ENCODE measurements at places on chromosomes 6 and 20. TPM values are rescaled to one million over a fixed set of nuclear protein-coding genes. Genes with fewer than 3 reads are reported as not detected.

FOXF2 gene
- total RNA-seq, result not detected

PTGIS gene
- total RNA-seq, result 1.6 TPM

ANKRD66 gene
- total RNA-seq, result not detected

HLA-F gene
- total RNA-seq, result 185 TPM

FUCA2 gene
- 5.6 TPM for total RNA-seq

LPIN3 gene
- 0.32 TPM for total RNA-seq

CST7 gene
- 49.7 TPM for total RNA-seq

ADGRB3 gene
- total RNA-seq, result not detected

- no peak for DNase-seq
Observed at GRCh38 chr6:170186006-170186935, 104.6 kb downstream of the DLL1 start.

DNA sequence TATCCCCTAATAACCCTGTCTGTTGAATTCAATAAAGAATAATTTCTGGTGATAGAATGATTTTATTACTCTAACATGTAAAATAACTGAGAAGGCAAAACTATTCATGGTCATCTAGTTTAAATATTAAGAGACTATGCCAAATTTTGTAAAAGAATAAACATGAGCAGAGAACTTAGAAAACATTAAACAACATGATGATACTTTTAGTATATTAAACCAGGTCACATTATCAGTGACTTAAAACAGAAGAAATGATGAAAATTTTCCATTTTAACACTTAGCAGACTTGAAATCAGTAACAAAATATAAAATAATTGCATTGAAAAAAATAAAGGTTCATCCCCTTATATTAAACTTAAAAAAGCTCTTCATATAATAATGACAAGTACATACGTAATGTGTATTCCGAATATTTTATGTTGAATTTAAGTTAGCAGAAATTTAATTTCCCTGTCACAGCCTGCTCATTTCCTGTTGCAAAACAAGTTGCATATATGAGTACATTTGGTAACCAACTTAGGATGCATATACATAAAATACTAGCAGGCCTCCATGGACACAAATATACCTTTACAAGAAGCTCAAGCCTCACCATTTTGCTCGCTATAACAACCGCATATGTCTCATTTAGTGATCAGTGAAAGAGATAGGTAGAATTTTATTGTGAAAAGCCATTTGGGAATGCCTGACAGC lies 40.6 kb downstream of the DTNBP1 start:
- DNase-seq, result no peak

GRCh38 chr6:102911571-102911970 lies 1518.1 kb downstream of the GRIK2 start:
- no peak for DNase-seq

- no peak for DNase-seq
Observed at GRCh38 chr20:36485286-36485685, 56.0 kb upstream of the MYL9 start.

DNA sequence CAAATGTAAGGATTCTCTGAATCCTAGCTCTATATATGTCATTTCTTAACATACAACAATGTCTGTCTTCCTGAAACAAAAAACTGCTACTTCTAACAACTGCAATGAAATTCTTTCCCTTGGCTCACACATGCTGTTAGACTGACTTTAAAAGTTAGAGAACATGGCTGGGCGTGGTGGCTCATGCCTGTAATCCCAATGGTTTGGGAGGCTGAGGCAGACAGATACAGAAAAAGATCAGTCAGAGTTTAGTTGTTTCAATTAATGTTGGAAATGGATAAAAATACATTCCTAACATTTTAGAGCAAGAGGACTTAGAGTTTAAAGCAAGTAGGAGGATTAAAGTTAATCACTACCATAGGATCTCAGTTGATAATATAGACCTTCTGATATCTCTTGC lies 28.7 kb upstream of the KIAA1586 start:
- DNase-seq, result no peak

- DNase-seq, result no peak
Observed at GRCh38 chr6:43185391-43185985, 3.5 kb downstream of the CUL9 start.

- no peak for DNase-seq
Observed at GRCh38 chr6:143110572-143110971, 49.9 kb downstream of the AIG1 start.

DNA sequence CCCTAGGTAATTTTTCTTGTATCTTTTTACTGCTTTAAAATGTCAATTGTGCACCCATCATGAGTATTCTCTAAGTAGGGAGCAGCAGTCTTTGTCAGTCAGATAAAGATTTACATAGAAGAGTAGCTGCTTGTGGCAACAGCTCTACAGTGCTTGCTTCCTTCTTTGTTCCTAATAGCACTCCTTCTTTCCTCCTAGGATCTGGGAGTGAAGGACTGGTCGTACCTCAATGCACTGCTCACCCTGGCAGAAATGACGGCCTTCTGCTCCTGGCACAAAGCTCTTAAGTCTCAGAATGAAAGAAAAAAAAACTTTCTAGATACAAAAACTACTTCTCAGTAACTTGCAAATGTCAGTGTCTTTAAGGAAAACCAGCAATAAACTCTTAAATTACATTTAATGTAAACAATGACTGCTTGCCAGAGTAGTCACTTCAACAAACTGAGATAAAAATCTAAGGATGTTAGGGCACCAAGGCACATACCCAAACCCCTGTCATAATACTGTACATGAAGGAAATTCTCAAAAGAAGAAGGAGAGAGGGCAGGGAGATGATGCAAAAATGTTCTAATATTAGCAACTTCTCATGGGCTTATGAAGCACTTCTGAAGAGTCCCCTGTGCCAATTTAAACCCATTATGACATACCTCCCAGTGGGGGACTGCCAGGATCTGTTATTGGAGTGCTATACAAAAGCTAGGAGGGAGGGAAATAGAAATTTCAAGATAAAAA lies 34.0 kb downstream of the NCOA6 start:
- no peak for DNase-seq

- no peak for DNase-seq
Observed at GRCh38 chr20:53819973-53820451, 226.4 kb upstream of the ZNF217 start.

DNA sequence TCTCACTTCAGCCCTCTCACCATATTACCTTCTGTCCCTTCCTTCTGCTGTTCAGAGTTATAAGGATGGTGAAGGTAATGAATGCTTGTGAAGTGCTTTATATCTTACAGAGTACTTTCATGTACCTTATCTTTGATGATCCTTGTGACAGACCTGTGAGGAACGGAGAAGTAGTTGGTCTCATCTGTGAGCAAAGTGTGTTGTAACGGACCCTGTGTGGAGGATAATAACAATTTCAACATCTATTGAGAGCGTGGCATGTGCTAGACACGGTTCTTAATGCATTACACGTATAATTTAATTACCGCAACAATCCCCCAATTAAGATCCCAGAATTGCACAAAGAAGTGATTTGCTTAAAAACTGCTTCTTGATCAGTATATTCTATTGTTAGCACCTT lies 124.6 kb downstream of the ANKS1A start:
- DNase-seq, result no peak

DNA sequence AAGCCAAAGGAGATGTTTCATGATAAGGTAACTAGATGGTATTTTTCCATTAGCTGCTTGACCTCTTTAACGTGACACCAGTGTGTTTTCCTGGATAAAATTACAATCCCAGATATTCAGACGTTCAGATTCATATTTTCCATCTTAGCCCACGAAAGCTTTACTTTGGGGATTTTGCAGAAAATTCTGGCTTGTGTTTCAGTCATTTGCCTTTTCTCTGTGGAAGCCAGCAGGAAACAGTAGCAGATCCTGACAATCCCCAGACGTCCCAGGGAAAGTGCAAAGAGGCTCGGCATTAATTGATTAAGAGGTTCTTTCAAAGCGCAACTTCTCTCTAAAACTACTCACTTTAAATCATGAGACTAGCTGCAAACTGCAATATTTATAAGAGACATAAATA lies 243.6 kb downstream of the UST start:
- no peak for DNase-seq

DNA sequence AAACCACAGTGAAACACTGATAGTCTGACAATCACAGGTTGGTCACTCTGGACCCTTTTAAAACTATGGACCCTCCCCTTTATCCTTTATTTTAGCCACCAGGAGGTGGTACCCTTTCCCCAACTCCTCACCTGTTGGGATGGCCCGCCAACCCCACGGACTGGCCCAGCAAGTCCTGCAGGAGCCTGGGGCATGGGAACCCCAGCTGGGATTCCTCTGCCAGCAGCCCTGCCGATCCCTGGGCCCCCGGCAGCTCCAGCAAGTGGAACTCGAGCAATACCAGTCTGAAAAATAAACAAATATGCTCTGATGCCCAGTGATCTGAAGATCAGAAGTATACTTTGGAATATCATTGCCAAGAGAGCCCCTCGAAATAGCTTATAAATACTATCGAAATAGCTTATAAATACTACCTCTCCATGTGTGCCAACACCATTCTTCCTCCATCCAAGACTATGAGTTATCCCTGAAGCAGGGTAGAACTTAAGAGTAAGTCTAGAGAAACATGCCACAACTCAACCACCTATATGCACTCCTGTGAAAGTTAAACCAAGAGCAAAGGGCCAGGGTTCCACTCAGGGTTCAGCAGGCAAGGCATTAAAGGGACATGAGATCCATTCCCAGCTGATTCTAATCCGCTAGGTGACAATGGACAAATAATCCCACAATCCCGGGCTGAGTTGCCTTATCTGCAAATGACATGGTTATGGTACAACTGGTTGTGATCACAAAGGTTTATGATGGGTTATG lies 6.8 kb downstream of the SNRPB start:
- DNase-seq, result no peak

- no peak for DNase-seq
Observed at GRCh38 chr6:93087606-93088005, 331.8 kb downstream of the EPHA7 start.

DNA sequence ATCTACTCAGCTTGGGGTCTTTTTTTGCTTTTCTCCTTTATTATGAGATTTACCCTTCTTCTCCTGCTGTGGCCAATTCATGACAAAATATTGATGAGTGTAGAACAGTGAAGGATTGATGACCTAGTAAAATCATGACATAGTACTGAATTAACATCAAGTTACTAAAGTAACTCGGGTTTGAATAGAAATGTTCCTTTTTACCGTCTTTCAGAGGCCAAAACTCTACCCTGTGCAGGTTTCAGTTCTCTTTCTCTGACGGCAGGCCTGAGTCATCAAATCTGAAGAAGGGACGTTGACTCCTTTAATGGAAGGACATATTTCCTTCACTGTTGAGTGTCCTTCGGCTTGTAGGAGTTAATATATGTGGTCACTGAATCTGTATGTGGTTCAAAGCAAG lies 80.7 kb downstream of the RREB1 start:
- no peak for DNase-seq

GRCh38 chr6:321536-322258 lies 29.4 kb downstream of the DUSP22 start:
- no peak for DNase-seq

DNA sequence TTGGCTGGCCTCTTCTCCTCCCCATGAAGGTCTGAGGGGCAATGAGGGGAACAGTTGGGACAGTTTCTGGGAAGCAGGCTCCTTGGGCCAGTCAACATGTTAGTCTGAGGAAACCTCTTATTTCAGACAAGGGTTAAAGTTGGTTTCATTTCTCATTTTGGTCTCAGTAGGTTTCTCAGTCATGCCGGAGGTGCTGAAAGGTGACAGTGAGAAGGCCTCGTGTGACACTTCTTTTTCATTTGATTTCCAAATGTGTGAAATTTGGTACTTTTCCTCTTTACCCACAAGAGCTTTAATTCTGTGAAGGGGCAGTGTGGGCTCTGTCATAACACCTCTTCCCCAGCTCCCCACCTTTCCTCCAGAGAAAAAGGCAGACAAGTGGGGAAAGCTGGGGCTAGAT lies 7.5 kb upstream of the GLP1R start:
- no peak for DNase-seq

DNA sequence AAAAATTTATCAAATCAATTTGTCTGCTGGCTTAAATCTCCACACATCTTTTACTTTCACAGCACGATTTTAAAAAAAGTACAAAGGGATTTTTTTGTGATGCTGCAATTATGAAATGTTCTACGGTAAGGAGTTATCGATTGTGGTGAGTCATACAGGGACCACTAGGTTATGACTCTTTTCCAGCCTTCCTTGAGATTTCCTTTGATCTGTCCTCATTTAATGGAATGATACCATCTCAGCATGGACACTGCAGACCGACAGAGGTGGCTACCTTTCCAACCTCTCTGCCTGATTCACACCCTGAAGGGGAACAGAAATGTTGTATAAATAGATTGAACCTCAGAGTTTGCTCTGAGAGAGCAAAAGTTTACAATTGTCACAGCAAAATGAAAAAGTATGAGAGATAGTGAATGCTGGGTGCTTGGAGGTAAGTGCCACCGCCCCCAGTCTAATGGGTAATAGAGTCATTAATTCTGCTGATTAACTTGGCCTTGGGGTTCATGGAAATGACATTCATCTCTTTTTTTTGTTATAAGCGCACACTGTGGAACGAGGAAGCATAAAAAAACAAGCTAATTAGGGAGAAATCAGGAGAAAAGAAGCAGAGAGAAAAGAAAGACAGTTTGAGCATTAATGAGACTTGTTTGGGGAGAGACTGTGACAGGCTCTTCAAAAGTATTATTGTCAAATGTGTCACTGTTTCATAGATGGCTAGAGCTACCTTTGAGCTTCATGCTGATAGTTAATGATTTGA lies 306.0 kb downstream of the RNF144B start:
- DNase-seq, result no peak

DNA sequence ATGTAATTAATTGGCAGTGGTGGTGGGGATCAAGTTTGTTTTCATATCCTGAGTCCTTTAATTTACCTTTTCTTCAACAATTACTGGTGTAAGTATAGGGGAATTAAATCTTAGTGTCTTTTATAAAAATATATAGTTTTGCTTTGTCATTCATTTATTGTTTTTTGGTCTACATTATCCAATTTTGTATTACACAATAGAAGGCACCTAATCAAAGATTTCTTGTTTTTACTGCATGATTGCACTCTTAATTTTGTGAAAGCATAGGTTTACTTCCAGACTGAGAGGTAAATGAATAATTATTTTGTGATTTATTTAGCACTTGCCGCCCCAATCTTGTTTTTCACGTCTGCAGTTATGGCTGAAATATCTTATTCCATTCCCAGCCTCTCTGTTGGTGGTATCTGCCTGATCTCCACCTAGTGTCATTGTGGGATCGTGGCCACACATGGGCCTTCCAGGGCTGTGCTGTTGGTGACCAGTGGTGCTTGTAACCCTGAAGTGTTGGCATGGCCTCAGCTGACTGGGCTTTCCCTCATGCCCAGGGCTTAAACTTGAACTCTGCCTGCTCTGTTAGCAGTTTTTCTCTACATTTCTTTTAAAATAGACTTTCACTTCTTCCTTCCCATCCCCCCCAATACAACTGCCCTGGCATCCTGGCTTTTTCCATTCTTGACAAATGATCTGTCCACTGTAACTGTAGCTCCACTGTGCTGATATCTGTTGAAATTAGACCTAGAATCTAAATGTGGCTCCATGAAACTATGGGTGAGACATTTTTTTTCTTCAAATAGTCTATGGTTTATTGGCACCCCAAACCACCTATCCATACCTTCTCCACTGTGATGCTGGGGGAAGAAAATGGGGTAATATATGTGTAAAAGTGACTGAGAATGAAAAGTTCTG lies 24.8 kb downstream of the E2F3 start:
- no peak for DNase-seq

- DNase-seq, result no peak
Observed at GRCh38 chr6:16334671-16335070, 96.3 kb downstream of the GMPR start.
